ENCODE measurements at places on chromosomes 13 and 19.

- DNase-seq: no peak
Measured at GRCh38 chr13:91504216-91504615, 105.8 kb downstream of the GPC5 start.

- no peak for DNase-seq
Measured at GRCh38 chr13:39960191-39960590, 304.7 kb downstream of the COG6 start.

DNA sequence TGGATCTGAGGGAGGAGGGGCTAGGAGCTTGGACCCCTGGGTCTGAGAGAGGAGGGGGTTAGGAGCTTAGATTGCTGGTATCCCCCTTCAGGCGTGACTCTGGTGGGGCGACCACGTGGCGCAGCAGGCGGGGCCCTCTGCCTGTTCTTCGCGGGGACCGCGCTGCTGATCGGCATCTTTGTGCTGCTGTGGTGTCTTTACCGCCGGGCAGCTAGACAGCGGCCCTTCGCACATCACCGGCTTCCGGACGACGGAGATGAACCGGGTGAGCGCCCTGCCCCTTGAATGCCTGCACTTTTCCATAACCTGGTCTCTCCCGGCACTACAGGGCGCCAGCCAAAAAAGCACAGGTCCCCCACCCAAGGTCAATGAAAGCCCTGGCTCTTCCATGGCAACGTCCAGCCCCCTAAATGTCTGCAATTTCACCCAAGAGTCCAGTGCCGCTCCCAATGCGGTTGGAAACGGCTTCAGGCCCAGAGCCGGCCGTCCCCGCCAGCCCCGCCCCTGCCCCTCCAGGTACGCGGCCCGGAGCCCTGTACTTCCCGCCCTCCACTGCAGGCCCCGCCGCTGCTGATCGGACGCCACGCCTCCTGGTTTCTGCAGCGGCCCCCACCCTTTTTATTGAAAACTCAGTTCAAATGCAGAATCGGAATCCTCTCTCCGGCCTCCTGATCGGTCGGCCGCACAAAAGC is 2.8 kb downstream of the GFY start:
- DNase-seq: no peak

GRCh38 chr13:30581582-30581981 is 36.1 kb upstream of the USPL1 start:
- DNase-seq: no peak

DNA sequence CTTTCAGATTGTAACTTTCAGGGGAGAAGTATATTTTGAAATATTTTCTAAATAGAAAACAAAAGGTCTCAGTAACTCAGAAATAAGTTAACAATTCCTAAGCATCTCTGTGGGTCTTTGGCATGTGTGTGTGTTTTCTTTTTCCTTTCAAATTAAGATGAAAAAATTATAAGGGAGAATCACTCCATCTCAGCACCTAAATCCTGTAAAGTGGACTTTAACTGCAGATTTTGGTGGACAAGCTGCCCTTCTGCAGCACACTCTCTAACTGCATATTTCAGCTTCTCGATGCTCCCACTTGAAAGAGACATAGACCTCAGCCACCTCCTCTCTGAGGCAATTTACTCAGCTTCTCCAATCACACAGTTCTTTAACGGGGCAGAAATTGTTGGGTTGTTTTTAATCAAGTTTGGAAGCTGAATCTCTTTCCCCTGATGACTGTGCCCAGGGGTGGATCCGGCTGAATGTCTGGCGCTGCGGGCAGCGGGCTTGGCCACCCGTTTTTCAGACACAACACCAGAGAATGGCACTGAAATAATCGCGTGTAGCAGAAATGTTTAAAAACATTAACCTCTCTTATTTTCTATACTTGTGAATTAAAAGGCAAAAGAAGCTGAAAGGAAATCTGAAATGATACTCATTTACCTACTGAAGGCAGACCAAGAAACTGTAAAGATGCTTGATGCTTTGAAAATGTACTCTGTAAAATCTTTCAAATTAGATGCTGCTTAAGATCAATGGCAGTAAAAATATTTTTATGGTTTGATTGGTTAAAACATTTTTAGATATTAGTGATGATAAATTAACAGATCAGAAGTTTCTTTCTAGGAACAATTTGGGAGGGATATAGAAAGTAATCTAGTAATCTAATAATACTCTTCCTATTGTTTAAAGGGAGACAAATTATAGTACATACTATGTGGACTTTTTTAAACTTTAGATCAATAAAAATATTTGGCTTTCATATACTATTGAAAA is 12.4 kb downstream of the ZIC2 start:
- DNase-seq: no peak

- no peak for DNase-seq
Measured at GRCh38 chr13:97583907-97584497, 150.0 kb downstream of the RAP2A start.

- no peak for DNase-seq
Measured at GRCh38 chr19:40366697-40367561, 18.4 kb downstream of the PLD3 start.

DNA sequence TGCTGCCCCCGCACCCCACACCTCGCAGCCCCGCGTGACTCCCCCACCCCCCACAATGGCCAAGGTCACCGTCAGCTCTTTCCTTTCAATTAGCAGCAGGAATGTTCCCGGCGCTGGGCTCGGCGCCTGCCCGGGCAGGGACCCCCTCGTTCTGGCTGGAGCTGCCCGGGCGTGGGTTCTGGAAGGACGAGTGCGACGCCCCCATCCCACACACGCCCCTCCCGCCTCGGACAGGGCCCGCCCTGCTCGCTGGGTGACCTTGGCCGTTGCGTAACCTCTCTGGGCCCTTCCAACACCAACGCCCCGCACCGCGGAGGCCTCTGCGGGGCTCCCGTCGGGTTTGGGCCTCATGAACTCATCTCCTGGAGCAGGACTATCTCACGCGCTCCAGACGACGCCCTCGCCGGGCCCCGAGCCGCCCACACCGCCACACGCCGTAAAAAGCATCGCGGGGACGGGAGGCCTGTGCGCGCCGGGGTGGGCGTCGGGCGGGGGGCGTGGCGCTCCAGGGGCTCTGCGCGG is 10.3 kb downstream of the PALM start:
- DNase-seq: no peak

GRCh38 chr13:26895808-26896466 is 135.4 kb upstream of the GPR12 start:
- DNase-seq: no peak
